ENCODE measurements at places on chromosomes 12 and 14.

- DNase-seq = no peak
Measured at GRCh38 chr12:53044052-53044581, 5.7 kb upstream of the TNS2 start.

DNA sequence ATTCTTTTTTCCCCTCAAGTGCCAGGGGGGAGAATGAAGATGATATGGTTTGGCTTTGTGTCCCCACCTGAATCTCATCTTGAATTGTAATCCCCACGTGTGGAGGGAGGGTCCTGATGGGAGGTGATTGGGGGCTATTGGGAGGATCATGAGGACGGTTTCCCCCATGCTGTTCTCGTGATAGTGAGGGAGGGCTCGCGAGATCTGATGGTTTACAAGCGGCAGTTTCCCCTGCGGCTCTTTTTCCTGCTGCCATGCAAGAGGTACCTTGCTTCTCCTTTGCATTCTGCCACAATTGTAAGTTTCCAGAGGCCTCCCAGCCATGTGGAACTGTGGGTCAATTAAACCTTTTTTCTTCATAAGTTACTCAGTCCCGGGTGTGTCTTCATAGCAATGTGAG, 173.7 kb downstream of the CAND1 start:
- DNase-seq = no peak

GRCh38 chr12:6211421-6211869, 11.2 kb downstream of the CD9 start:
- no peak for DNase-seq

DNA sequence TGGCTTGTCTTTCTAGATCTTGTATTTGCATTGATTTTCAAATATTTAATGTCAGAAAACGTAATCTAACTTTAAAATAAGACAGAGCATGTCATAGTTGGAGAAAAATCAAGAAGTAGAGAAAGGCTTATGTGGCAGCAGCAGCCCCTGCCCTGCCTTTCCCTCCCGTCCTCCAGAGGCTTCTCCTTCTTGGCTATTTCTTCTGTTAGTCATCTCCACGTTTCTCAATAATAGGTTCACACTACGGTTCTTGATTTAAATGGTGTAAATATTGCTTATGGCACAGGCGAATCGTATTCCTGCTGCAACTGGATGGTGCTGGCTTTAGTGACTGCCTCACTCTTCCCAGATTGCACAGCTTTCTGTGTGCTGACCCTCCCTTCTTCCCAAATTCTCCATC, 42.8 kb downstream of the SLC8B1 start:
- no peak for DNase-seq

GRCh38 chr14:74275241-74275841, 27.4 kb downstream of the ABCD4 start:
- DNase-seq = no peak

GRCh38 chr14:100409651-100410050, 86.5 kb downstream of the SLC25A47 start:
- no peak for DNase-seq

- no peak for DNase-seq
Measured at GRCh38 chr12:57844709-57845477, 1.6 kb downstream of the CTDSP2 start.

DNA sequence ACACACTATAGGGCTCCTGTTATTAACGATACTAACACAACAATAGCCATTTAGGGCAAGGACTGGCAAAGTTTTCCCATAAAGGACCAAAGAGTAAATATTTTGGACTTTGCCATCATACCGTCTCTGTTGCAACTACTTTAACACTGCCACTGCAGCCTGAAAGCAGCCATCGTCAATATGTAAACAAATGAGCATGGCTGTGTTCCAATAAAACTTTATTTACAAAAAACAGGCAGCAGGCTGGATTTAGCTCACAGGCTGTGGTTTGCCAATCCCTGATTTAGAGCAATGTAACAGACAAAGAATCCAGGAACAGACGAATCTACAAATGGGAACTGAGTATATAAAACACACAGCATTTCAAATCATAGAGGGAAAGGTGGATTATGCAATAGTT, 84.1 kb downstream of the FRMD6 start:
- DNase-seq = no peak

DNA sequence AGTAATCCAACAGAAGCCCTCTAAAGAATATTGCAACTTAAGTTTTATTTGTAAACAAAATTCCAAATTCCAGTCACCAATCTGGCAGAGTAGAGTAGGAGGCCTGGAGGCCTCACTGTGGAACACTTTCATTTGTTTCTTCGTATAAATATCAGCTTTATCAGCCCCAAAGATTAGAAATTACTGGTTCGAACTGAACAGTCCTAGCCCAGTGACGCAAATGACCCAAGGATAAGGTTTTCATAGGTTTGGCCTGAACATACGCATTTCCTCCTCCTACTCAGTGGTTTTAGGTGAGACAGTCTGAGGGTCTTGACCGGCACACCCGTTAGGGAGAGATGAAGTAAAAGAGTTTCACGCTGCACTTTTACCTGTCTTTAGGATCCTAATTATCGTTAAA, 1.7 kb downstream of the CDC42BPB start:
- DNase-seq = no peak

- DNase-seq = no peak
Measured at GRCh38 chr14:102079700-102079979, 7.2 kb downstream of the HSP90AA1 start.

DNA sequence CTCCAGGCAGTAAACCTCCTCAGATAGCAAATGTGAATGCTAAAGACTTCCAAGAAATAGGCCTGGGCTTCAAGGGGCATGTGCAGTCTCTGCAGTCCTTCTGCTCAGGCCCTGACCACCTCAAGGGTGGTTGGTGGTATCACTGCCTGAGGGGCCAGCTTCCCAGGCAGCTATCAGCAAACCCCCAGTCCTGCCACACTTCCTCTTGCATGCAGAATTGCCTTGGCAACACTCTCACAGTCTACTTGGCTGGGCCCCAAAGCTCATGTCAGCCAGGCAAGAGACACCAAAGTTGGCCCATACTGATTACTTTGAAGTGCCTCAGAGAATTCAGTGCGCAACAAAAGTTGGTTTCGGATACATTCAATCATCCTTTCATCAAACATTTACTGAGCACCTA, 3.5 kb upstream of the ASB8 start:
- no peak for DNase-seq

DNA sequence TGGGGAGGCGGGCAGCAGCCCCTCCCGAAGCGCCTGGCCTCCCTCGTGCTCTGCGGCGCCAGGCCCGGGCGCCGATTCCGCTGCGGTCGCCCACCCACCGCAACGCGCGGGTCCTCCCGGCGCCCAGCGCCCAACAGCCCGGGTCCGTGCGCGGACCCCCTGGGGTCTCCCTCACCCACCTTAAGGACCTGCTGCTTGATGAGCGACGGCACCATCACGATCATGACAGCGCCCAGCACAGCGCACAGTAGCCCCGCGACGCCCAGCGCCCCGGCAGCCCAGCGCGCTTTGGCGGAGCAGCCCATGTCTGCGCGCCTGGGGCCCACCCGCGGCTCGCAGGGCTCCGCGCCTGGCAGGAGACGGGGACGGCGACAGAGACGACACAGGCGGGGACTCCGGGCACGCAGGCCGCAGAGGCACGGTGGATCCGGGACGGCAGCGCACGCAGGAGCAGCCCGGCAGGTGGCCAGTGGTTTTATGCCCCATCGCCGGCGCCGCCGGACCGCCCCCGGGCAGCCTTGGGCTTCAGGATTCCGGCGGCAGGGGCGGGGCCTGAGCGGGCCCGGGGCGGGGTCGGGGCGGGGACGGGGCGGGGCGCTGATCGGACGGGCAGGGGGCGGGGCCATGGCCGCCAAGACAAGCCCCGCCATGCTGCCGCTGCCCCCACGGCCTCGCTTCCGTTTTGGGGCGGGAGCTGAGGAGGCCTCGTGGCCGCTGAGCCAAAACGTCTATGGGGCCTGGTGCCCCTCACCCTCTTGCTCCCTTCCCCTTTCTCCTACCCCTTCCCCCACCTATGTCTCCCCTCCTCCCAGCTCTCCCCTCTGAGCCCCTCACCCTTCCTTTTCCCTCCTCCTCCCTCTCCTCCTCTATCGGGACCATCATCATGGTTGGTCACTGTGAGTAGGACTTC, at the start of gene SCARB1:
SCARB1 (minus strand) TSS at position 449 of the 910 bp plus-strand sequence; CDS start at position 305, 144 bp downstream.
- DNase-seq = no peak

- no peak for DNase-seq
Measured at GRCh38 chr12:6635856-6636531, at the start of gene LPAR5. Gene LPAR5 (minus strand): TSS chr12:6635959. CDS start chr12:6621248, 14,711 bp downstream.

- DNase-seq = no peak
Measured at GRCh38 chr12:91138337-91138920, 27.1 kb upstream of the LUM start.

DNA sequence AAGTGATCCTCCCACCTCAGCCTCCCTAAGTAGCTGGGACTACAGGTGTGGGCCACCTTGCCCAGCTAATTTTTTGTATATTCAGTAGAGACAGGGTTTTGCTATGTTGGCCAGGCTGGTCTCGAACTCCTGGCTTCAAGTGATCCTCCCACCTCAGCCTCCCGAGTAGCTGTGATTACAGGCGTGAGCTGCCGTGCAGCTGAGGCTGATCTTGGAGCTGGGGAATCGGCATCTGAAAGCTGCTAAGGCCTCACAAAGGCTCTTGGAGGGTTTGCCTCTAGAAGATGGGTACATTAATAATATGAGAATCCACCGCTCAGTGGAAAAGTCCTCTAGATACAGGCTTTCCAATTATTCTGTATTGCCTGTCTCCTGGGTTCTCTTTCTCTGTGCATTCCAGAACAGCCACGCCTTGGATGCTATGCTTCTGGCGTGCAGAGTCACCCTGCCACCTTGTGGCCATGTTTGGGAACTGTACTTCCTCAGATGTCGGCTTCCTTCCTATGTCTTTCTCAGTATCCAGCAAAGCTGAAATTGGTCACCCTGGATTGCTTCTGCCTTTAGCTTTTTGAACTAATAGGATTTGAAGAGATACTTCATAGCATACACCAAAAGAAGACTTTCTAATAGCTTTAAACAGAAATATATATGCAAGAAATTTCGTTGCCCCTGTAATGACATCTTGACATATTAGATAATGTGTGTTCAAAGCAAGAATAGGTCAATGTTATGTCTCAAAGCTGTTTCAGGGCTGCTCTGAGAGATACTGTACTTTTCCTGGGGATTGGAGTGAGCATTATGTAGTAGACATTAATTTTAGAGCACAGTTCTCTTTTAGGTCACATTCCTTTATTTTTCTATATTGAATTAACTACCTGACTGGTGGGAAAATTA, 75.4 kb downstream of the SNAPC1 start:
- DNase-seq = peak; percentile 6

- DNase-seq = no peak
Measured at GRCh38 chr14:104776481-104776880, 19.1 kb downstream of the AKT1 start.

GRCh38 chr12:43213608-43214007, 338.4 kb downstream of the ADAMTS20 start:
- no peak for DNase-seq

DNA sequence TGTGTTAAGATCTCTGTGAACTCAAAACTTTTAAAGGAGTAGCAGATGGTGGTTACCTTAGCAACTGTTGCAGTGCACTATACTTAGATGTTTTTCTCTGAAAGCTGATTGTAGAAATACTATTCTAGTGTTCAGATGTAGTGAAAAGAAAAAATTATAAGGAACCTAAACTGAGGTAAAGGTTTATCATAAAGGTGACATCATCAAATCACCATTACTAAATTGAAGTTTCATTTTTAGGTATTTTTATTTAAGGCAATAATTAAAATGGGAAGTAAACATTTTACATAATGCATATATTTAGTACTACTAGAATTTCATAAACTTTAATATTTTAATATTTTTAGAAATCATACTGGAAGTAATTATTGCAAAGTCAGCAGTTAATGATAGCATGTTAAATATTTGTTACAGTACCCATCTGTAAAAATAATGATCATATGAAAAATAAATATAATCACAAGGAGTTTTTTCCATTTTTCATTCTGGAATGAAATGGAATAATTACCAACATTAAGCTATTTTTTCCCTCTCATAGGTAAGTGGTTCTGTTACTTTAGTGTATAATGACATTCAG, 141.1 kb upstream of the NAV3 start:
- DNase-seq = no peak

DNA sequence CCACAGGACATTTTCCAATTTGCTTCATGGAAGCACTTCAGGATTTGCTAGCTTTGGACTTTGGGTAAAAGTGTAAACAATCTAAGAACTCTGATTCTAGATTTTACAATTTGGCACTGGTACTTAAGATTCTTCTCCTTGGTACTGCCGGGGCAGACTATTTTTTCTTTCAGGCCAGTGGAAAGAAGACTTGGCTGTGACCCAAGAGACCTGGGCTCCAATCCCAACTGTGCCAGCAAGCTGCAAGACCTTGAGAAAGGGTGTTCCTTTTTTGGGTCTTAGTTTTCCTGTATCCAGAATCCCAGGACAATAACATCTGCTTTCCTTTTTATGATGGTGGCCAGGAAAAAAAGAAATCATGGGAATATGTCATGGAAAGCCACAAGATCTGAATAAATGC, 148.1 kb upstream of the CRY1 start:
- DNase-seq = no peak

GRCh38 chr12:104003596-104003995, 37.9 kb downstream of the TDG start:
- no peak for DNase-seq

GRCh38 chr14:71240866-71241520, 333.7 kb downstream of the PCNX1 start:
- DNase-seq = no peak

GRCh38 chr14:51337520-51337919, 97.5 kb downstream of the TMX1 start:
- no peak for DNase-seq

DNA sequence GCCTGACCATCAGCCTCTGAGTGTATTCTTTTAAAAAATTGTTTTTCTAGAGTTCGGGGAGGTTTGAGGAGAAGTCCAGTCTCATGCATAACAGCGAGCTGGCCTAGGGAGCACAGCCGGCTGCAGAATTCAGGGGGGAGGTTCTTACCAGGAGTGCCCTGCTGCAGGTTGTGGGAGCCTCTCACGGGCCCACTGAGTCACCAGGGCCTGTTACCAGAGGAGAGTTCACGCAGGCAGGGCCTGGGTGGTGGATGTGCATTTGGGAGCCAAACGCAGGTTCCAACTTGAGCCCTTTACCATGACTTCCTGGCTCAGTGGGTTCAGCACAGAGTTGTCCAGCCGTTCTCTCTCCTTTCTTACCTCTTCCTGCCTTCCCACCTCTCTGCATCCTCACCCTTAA, 14.4 kb downstream of the CD9 start:
- DNase-seq = no peak

- no peak for DNase-seq
Measured at GRCh38 chr14:30884901-30885300, 10.5 kb downstream of the COCH start.

DNA sequence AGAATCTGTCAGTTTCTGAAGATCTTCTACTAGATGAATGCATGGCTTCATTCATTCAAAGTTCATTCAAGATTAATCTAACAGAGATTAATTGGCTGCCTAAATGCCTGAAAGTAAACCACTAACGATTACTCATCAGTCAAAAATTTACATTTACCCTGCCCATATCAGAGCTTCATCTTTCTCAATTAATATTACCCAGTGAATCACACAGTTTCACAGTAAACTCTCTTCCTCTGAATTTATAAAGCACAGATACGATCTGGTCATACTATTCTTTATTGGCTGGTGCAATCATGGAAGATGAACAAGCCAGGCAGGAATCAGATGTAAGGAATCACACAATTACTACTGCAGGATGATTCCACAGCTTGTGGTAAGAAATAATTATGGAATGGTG, 377.7 kb downstream of the SLC16A7 start:
- DNase-seq = no peak

Measured in esophagus squamous epithelium (tissue), 5 donors.